ENCODE measurements at places on chromosomes 12 and 14.

- no peak for DNase-seq
Observed at GRCh38 chr14:43540948-43541347, 966.1 kb downstream of the FSCB start.

DNA sequence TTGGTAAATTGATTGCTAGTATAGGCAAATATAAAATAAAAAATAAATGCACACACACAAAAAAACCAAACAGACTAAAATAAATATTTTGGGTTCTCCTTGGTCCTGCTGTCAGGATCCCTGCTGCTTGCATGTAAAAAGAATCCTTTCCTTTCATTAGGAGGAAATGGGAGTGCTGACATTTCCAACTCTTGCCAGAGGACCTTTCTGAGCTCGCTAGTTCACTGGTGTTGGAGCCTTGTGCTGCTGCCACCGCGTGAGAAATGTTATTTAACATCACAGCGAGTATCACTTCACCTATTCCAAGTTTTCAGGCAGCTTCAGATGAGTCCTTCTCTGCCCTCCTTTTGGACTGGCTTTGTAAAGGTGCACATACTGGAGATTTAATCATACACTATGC is 358.9 kb downstream of the NPAS3 start:
- DNase-seq = no peak

DNA sequence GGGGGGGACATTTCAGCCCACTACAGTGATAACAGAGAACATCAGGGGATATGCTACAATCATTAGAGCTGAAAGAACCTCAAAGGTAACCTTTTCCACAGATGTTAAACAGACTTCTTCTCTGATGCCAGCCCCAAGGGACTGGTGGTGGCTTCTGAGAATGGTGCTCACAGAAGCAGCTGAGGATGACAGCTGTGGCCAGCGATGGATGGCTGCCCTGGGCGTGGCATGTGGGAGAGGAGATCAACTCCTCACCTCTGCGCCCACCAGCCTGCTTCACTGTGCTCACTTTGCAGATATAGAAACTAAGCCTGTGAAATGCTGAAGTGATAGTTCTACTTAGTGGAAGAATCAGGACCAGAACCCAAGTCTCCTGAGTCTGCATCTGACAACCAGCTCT is 33.0 kb downstream of the FOXN3 start:
- peak; percentile 45 for DNase-seq

DNA sequence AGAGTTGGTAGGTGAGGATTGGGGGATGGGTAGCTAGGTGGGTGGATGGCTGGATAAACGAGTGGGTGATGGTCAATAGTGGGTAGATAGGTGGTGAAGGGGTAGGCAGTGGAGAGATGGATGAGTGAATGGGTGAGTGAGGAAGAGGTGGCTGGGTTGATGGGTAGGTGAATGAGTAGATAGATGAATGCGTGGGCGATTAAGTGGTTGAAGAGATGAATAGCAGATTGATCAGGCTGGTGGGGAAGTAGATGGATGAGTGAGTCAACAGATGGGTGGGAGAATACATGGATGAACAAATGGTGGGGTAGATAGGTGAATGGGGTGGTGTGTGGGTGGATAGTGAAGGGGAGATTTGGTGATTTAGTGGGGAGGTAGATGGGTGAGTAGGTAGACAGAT is 51.1 kb downstream of the SYNE3 start:
- no peak for DNase-seq

DNA sequence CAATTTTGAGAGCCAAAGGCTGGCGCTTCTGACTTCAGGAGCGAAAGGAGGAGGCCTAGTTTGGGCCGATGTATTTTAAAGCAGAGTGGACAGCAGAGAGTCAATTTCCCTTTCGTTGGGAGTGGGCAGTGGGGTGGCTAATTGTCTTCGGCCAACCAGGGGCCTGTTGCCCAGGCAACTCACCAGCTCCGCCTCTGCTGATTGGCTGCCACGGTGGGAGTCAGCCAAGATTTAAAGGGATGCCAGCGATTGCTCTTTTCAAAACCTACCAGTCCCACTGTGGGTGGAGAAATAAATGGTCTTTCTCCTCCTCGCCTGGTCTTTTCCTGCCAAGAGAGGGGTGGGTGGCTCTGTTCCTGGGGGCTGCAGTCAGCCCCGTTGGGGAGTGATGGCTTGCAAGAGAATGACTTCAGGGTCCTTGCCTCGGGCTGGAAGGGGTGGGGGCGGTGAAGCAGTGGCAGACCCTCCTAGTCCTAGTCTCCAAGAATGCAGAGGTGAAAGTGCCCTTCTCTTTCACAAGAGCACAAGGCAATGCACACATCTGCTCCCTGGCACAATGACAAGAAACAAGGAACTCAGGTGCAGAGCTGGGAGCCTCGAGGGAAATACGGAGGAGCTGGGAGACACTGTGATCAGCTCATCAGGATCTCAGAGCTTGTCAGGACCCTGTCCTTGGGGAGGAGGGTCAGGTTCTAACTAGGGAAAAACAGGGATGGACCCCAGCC is 37.7 kb downstream of the RASAL1 start:
- DNase-seq = no peak

Data from common myeloid progenitor, CD34-positive (primary cell).